ENCODE measurements at places on chromosomes 3 and 15. TPM values are rescaled to one million over a fixed set of nuclear protein-coding genes. Genes with fewer than 3 reads are reported as not detected.

DNA sequence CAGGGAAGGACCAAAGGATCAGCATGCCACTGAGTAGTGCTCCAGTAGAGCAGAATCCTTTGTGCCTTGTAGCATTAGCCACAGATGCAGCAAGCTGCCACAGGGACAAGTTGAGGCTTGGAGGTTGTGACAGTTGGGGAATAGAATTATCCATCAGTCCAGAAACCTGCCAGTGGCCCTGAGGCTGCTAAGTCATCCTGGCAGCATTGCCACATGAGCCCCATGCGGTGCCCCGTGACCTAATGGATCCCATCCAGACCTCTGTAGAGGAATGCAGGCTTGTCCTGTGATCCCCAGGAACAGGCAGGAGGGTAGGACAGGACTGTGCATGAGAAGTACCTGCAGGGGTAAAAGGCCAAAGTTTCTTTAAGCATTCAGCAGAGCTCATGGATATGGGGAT lies 51.7 kb downstream of the BOC start:
- H3K4me1 ChIP-seq: no peaks in the 10 kb centered on the region
- H3K36me3 ChIP-seq: peaks cover 8% of the 10 kb centered on the region
- H3K27me3 ChIP-seq: no peaks in the 10 kb centered on the region
- no peak overlapping the region for H3K4me3 ChIP-seq

GRCh38 chr3:71438904-71439303 lies 144.6 kb downstream of the FOXP1 start:
- no peaks in the 10 kb centered on the region for H3K27me3 ChIP-seq
- no peak for DNase-seq
- H3K4me1 ChIP-seq: peaks cover 2% of the 10 kb centered on the region
- H3K4me3 ChIP-seq: no peak overlapping the region

GRCh38 chr3:101689286-101689685 lies 2.8 kb upstream of the RPL24 start:
- no peak overlapping the region for H3K27ac ChIP-seq
- DNase-seq: no peak
- peaks cover 12% of the 10 kb centered on the region for H3K36me3 ChIP-seq
- no peaks in the 10 kb centered on the region for H3K27me3 ChIP-seq
- no peak overlapping the region for H3K4me3 ChIP-seq

DNA sequence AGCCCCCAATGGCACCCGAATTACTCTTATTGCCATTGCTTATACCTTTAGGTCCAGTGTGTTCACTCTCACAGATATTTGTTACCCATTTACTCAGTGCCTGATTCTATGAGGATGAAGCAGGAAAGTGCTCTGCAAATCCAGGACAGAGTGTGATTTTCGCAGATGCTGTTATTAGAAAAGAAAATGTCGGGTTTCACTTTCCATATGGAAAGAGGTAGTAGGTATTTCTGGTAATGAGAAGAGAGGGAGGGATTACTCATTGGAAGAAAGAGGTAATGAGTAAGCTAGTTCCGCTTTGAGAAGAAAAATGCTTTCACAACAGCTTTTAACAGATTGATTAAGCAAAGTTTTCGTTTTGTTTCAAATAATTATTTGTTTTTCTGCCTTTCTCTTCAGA lies 336.3 kb upstream of the CFAP20DC start:
- no peaks in the 10 kb centered on the region for H3K36me3 ChIP-seq
- no peaks in the 10 kb centered on the region for H3K4me1 ChIP-seq
- no peak overlapping the region for H3K4me3 ChIP-seq
- H3K27me3 ChIP-seq: no peaks in the 10 kb centered on the region
- no peak overlapping the region for H3K27ac ChIP-seq
- no peak for DNase-seq

DNA sequence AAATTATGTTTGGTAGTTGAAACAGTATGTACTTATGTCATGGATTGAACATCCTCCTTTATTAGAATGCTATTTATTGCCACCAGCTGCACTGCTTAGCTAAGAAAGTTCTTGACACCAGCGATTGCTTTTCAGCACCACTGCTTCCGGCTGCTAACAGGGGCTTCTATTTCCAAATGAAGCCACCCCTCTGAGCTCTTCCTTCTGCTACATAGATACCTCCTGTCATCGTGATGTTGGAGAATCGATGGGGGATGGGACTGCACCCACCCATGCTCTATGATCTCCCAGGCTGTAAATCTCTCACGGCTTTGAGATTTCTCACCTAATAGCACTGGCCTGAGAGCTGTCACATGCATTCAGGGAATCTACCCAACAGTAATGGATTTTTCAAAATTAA lies 259.2 kb downstream of the MEIS2 start:
- H3K4me3 ChIP-seq: no peak overlapping the region
- H3K36me3 ChIP-seq: no peaks in the 10 kb centered on the region
- H3K27me3 ChIP-seq: no peaks in the 10 kb centered on the region
- H3K27ac ChIP-seq: no peak overlapping the region
- H3K4me1 ChIP-seq: no peaks in the 10 kb centered on the region
- DNase-seq: no peak

DNA sequence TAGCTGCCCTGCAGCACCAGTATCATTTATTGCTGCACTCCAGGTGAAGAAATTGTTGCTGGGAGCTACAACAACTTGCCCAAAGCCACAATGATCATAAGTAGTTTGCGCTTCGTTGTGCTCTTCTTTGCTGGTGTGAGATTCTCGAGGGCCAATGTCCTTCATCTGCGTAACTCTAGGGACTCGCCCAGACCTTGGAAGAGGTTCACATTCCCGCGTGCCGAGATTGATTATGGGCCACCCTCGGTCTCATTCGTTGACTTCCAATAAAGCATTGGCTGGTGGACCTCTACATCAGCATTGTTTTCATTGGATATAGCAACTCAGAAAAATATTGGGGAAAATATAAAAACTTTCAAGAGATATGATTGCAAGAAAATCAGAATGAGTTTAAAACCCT lies 423 bp upstream of the PHLDB2 start:
- H3K27me3 ChIP-seq: no peaks in the 10 kb centered on the region
- peaks cover 7% of the 10 kb centered on the region for H3K4me1 ChIP-seq
- H3K36me3 ChIP-seq: no peaks in the 10 kb centered on the region
- DNase-seq: no peak
- peak overlapping the region; percentile 98 for H3K27ac ChIP-seq

Gene MYLK
- 272 TPM for polyA plus RNA-seq

Gene MB21D2
- 12.7 TPM for polyA plus RNA-seq

All from SK-N-SH (cell line).